ENCODE measurements at places on chromosomes 13 and 19.
A peak's percentile ranks its signal among the peaks of the same experiment; 100 is the strongest.

GRCh38 chr13:112447306-112447705 is 71.2 kb downstream of the SPACA7 start:
- DNase-seq: no peak

- DNase-seq: no peak
These were observed 8.0 kb upstream of the DHRS12 start for GRCh38 chr13:51811920-51812451.

- DNase-seq: no peak
These were observed 30.5 kb downstream of the ZSWIM4 start for GRCh38 chr19:13825489-13826441.

GRCh38 chr13:23941211-23941610 is 43.9 kb upstream of the C1QTNF9B start:
- no peak for DNase-seq

- no peak for DNase-seq
These were observed 888.9 kb downstream of the SLITRK1 start for GRCh38 chr13:82993417-82993816.

DNA sequence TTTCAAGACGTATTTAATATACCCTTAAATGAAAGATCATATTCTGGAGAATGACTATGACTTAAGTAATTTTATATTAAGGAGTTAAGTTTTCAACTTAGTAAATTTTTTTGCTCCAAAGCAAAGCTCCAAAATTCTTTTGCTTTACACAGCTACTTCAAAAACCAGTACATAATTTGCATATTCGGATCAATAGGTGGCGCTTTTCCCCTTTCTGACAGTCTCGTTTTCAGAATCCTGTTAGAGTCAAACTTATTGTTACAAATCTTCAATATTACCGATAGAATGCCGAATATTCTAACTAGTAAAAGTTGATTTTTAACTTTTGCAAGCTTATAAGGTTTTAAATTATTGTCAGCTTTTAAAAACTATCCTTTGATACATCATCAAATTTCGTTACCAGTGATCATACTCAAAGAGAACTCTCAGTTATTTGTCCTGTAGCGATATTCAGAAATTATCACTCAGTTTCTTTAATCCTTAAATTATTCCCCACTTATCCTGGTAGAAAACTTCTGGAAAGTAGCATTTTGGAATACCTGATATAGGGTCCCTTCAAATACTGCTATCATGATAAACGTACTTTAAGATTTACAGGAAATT is 852.7 kb upstream of the KLHL1 start:
- no peak for DNase-seq

- DNase-seq: no peak
These were observed 134.3 kb downstream of the KDM4B start for GRCh38 chr19:5103061-5103701.

GRCh38 chr19:50994129-50994528 is 7.3 kb downstream of the KLK8 start:
- DNase-seq: peak; percentile 8

- peak; percentile 72 for DNase-seq
These were observed 95.7 kb downstream of the STK24 start for GRCh38 chr13:98480915-98481877.

All from stimulated activated CD4-positive, alpha-beta T cell treated with anti-CD3 and anti-CD28 coated beads, Interleukin-1b, Interleukin-23, amount 100 ng/mL, for 48 hours (primary cell).